Ascending aorta (tissue), 2 donors: ENCODE measurements at places on chromosomes 1 and 21.

GRCh38 chr1:30083800-30084464 is 639.5 kb downstream of the MATN1 start:
- DNase-seq = peak; percentile 68
- H3K4me3 ChIP-seq = no peak overlapping the region
- H3K27me3 ChIP-seq = no peaks in the 10 kb centered on the region

DNA sequence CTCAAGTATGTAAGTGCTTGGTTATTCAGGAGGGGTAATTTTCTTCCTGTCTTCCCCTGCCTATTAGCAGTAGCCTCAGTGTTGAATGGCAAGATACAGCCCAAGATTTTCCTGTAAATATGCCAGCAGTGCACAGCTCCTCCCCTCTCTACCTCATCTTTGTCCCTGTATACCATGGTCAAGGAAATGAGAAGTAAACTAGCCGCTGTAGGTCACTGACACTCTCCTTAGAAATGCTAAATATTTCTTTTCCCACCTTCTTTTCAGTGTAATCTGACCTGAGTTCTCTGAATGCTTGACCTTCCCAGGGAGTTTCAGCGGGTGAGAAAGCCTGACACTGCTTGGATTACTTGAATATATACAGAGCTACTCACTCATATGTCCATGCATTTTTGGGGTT is 84.1 kb upstream of the ZNF326 start:
- no peaks in the 10 kb centered on the region for H3K27me3 ChIP-seq
- no peak overlapping the region for H3K27ac ChIP-seq
- H3K4me1 ChIP-seq = peaks cover 4% of the 10 kb centered on the region
- no peak overlapping the region for H3K4me3 ChIP-seq

DNA sequence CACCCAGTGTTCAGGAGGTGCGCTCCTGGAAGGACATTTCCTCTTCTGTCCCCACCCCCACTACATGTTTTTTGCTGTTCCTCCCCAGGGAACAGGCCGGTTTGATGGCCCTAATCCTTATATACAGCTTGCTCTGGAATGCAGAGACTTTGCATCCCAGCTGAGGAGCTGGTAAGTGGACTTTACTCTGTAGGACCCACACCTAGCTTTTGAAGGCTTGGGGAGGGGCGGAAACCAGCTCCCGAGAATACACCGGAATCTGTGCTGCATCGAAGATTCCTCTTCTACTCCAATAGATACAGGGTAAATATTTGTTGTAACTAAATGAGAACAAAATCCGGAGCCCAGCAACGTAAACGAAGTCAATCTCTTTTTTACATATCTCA is 1.2 kb upstream of the CGN start:
- H3K4me1 ChIP-seq = peaks cover 13% of the 10 kb centered on the region
- H3K4me3 ChIP-seq = no peak overlapping the region
- no peaks in the 10 kb centered on the region for H3K27me3 ChIP-seq
- H3K27ac ChIP-seq = no peak overlapping the region
- DNase-seq = no peak

DNA sequence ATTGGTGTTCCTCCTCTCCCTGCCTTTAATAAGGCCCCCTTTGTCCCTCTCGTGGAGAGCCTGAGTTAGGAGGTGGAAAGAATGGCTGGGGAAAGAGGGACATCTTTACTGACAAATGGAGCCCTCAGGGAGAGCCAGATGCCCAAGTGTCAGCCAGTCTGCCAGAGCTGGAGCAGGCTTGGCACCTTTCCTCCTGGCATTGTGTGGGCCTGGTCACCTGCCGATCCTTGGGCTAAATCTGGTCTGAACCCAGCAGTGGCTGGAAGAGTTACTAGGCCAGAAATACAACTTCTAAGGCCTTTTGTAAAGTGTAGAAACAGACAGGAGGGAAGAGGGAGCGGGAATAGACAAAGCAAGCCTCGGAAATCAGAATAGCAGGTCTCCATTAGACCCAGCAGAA is 24.9 kb downstream of the VANGL1 start:
- no peak overlapping the region for H3K4me3 ChIP-seq
- H3K4me1 ChIP-seq = no peaks in the 10 kb centered on the region
- H3K27ac ChIP-seq = peak overlapping the region; percentile 57
- no peak for DNase-seq
- H3K36me3 ChIP-seq = peaks cover 12% of the 10 kb centered on the region
- no peaks in the 10 kb centered on the region for H3K27me3 ChIP-seq

- no peaks in the 10 kb centered on the region for H3K27me3 ChIP-seq
- H3K27ac ChIP-seq = no peak overlapping the region
- no peaks in the 10 kb centered on the region for H3K36me3 ChIP-seq
- DNase-seq = no peak
Measured at GRCh38 chr21:24628046-24628445, 979.2 kb downstream of the MRPL39 start.
